ENCODE measurements at places on chromosomes 7 and 10. TPM values are rescaled to one million over a fixed set of nuclear protein-coding genes. Genes with fewer than 3 reads are reported as not detected.

MNX1 gene
- total RNA-seq, result 0.93 TPM

C10orf88 gene
- 7.6 TPM for total RNA-seq

PNLIPRP2 gene
- not detected for total RNA-seq

FANK1 gene
- 2.6 TPM for total RNA-seq

CASP2 gene
- 26.7 TPM for total RNA-seq
